Skin of body (tissue), 3 donors: ENCODE measurements at places on chromosomes 5 and 9. TPM values are rescaled to one million over a fixed set of nuclear protein-coding genes. Genes with fewer than 3 reads are reported as not detected.

Gene LCN1
- total RNA-seq, result not detected

Gene ORM2
- 0.79 TPM for total RNA-seq

- no peak for DNase-seq
Observed at GRCh38 chr5:87097664-87098063, 170.0 kb upstream of the RASA1 start.

Gene CCL28
- total RNA-seq, result 4.3 TPM

DNA sequence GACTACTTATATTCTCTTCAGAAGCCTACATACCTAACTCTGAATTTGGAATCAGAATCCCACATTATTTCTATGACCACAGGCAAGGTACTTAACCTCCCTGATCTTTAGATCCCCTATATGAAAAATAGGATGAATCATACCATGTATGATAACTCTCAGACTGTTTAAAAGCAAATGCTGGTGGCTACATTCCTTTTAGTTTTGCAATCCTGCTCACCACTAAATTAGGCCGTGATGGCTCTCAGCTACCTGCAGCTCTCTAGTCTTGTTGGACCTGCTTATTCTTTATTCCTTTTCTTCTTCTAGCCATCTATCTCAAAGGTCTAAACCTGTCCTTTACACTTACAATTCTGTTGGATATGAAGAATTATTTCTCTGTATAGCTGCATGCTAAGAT, 303.4 kb upstream of the ATP10B start:
- DNase-seq, result no peak

Gene APC
- total RNA-seq, result 52.6 TPM

Gene BARHL1
- total RNA-seq, result not detected

Gene BAG1
- total RNA-seq, result 64.7 TPM

GRCh38 chr5:153402550-153402949, 87.9 kb upstream of the GRIA1 start:
- DNase-seq, result no peak

- no peak for DNase-seq
Observed at GRCh38 chr5:105878402-105878801, 1792.3 kb downstream of the EFNA5 start.

Gene TAS2R1
- not detected for total RNA-seq

DNA sequence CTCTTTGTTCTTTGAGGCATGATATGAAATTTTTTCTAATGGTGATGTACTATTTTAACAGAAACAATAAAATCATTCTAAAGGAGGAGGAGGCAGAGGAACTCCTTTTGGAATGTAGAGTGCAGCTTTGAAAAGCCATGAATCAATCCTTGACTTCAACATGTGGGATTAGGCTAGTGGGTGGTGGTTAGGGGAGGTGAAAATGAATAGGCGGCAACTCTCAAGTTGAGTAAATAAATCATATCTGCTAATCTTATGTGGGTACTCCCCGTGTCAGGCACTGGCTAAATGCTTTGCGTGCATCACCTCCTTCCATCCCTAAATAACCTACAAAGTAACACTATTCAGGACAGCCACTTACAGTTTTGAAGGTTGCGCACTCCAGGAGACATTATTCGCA, 35.1 kb downstream of the FAM81B start:
- no peak for DNase-seq

Gene PCDHA4
- total RNA-seq, result 0.30 TPM
